ENCODE measurements at places on chromosomes 6 and 20.

DNA sequence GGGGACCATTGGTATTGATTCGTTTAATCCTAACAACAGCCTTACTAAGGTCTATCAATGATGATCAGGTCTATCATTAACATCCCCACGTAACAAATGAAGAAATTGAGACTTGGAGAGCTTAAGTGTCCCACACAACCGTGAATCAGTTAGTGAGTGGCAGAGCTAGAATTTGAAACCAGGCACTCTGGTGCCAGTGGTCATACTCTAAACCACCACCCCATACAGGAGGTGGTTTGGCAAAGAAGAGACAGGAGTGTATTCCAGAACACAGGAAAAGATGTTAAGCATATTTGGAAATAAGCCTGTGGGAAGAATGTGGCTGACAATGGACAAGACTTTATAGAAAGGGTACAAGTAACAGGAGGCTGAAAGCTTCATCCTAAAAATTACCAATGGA, 35.7 kb upstream of the MARCKS start:
- no peak for DNase-seq

DNA sequence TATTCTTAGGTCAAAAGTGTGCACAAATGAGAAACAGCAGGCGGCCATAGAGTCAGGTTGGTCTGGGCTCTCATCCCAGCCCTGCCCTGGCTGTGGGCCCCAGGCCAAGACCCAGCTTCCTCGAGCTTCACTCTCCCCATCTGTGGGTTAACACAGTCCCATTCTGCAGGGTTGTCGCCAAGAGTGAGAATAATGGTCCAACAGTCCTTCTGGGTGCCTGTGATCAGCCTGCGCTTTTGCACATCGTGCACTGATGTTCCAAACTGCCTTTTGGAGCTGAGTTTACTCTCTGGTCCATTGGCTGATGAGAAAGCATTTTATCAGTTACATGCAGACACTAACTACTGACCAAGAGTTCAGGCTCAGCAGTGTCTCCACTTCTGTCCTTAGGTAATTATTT, 82.6 kb downstream of the INSM1 start:
- no peak for DNase-seq

DNA sequence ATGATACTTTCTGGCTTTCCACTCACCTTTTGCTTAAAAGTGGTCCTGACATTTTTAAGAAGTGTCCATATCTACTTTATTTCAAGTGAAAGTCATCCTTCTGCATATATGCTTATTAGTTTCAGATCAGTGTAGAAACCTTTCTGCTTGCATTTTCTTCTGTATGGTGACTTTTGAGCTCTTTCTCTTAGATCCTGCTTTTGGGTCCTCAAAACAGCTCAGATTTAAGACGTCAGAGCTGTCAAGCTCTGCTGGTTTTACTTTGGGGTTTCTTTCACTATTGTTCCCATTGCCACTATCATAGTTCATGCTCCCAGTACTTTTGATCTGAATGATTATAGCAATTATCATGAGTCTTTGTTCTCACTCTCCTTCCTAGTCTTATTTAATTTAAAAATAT, 41.7 kb downstream of the BCKDHB start:
- no peak for DNase-seq

DNA sequence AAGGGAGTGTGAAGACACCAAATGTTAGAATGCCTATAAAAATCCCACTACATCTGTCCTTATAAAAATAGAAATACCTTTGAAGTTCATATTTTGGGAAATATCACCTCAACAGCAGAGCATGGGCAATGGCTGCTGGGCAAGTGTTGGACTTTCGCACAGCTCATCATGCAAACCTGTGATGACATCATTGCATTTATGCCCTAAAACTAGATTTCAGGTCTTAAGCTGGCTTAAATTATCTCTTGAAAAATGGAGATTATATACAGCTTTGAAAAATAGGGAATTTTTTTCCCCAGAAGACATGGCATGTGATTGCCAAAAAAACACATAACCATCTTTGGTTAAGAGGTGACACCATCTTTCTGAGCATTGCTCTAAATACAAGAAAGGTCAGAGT, 197.8 kb downstream of the UST start:
- DNase-seq, result no peak
